ENCODE measurements at places on chromosomes 3 and 15.

- no peak for DNase-seq
These were observed 32.9 kb upstream of the SKOR1 start for GRCh38 chr15:67792250-67792942.

DNA sequence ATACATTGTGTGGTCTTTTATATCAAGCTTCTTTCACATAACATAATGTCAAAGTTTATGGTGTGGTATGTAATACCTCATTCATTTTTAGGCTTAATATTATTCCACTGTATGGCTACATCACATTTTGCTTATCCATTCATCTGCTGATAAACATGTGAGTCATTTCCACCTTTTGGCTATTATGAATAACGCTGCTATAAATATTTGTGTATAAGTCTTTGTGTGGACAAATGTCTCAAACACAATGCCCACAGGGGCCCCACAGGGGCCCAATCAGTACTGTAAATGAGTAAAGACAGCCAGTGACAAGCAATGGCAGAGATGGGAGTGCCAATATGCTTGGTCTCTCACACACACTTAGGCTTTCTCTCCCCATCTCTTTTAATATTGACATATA, 54.2 kb downstream of the PIK3R4 start:
- no peak for DNase-seq

- DNase-seq, result no peak
These were observed 162.6 kb downstream of the BBX start for GRCh38 chr3:107685383-107685782.

DNA sequence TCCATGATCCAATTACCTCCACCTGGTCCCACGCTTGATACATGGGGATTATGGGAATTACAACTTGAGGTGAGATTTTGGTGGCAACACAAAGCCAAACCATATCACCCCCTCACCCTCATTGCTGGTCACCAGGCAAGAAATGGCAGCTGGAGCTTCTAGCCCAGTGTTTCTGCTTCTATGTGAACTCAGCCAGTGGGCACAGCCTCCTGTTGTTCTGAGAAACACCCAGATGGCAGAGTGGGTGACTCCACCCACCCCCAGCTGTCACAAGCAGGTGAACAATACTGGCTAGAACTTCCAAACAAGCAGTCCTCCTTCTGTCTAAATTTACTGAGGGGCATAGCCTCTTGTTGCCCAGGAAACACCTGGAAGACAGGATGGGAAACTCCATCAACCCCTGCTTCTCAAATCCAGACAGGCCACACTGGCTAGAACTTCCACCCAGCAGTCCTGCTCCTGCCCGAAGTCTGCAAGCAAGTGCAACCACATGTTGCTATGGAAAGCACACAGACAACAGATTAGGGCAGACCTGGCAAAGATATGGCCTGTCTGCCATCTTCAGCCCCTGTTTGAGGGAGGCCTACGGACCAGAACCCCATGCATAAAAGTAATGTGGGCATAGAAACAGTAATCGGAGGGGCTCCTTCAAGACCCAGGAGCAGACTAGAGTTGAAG, 114.1 kb downstream of the DTWD1 start:
- no peak for DNase-seq

DNA sequence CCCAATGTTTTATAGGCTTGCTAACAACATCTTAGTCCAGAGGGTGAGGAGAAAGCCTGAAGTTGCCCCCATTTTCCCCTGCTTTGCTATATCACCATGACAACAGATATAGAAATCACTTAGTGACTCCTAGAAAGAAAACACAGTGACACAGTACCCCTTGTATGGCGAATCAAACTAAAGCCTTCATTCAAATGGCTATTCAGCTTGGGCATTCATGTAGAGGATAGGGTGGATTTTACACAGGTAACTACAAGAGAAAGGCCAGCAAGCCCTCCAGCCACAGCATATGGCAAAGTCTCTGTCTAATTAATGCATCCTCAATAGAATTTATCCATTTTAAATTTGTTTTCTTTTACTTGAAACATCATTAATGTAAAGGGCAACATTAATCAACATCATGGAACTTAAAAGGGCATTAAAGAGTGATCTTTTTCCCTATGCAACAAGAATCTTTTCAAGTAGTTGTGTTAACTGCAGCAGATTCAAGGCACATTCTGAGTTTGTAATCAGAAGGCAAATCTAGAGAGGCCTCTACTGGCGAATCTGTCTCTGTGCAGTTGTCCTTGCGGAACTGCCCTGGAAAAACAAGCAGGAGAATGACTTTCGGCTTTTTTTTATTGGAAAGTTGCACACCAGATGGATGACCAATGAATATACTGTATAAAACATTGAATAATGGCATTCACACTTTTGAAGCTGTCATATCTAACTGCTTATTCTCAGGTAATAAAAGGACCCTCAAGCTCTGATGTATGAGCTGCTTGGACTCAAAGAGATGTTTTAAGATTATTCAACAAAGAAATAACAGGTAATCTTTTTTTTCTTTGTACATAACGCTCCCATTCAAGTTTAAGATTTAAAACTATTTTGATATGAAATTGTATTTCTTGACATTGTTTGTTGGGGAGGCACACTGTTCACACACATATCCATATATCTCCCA, 621.7 kb upstream of the AGTR1 start:
- DNase-seq, result no peak
